LNCaP clone FGC (cell line): ENCODE measurements at places on chromosomes 3 and 15.

- peak; percentile 72 for DNase-seq
Observed at GRCh38 chr15:59741274-59741906, 52.3 kb upstream of the BNIP2 start.

- DNase-seq = no peak
Observed at GRCh38 chr15:35121611-35122359, 36.7 kb upstream of the NANOGP8 start.

DNA sequence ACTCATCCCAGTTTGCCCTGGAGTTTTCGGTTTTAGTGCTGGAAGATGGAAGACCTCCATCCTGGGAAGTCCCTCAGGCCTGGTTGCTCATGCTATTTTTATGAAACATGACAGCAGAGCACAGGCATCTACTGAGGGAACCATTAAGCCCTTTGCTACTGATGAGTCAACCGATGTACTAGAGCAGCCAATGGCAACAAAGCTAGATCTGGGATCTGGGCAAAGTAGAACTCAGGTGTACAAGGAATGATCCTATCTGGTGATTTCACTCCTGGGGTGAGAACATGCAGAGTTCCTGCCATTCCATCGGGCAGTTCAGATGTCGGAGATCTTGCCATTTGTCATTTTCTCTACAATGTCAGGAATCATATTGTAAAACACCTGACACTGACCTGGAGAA is 166.2 kb upstream of the NSMCE3 start:
- DNase-seq = no peak

DNA sequence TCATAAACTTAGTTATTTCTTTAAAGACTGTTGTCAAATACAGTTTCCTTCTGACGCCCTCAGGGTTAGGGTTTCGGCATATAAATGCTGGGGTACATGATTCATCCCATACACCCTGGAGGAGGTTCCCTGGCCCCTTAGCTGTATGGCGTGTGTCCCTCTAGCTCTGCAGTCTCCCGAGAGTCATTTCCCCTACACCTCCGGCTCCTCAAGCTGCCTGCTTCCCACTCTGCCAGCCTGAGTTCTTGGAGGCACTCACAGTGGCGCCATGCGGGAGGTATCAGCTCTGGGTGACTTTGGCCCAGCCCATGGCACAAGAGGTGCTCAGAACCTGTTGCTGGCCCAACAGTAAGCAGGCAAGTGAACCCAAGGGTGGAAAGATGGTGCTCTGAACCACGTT is 70.2 kb upstream of the TRPM1 start:
- DNase-seq = no peak

DNA sequence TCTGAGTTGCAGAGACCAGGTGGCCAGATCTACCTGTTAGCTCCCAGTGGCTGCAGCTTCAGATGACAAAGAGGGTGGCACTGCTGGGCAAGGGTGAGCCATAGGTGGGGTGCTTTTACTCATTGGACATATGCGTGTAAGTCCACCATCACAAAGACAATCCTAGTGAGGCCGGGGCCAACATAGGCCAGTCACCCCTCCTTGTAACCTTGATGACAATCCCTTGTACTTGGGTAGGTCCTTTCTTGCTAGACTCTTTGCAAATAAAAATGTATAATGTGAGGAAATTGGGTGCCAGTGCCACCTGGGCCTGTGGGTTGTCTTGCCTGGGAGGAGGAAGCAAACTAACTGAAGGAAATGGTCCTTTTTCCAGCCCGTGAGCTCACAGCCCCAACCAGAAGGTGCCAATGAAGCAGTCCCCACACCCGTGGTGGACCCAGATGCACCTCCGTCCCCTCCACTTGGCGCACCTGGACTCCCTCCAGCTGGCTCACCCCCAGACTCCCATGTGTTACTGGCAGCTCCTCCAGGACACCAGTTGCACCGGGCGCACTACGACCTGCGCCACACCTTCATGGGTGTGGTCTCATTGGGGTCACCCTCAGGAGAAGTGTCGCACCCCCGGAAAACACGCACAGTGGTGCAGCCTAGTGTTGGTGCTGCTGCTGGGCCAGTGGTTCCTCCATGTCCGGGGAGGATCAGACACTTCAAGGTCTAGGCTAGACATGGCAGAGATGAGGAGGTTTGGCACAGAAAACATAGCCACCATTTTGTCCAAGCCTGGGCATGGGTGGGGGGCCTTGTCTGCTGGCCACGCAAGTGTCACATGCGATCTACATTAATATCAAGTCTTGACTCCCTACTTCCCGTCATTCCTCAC is 7.6 kb downstream of the AHSG start:
- no peak for DNase-seq

DNA sequence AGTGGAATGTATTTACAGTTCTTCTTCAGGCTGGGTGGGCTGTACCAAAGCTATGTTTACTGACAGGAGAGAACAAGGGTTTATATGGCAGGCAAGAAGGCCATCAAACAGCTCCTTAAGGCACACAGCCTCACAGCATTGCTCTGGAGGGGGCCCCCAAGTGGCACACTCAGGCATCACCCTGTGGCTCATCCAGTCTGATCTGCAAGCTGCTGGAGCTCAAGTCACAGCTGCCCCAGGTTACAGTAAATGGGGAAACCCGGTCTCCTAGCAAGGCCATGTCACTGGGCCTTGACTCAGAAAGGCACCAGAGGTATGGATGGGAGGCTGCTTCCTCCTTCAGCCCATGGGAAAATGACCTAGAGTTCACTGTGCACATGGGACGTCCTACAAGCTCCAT is 67.5 kb downstream of the TFG start:
- DNase-seq = no peak

GRCh38 chr15:92906563-92907081 is 6.5 kb downstream of the CHD2 start:
- no peak for DNase-seq

DNA sequence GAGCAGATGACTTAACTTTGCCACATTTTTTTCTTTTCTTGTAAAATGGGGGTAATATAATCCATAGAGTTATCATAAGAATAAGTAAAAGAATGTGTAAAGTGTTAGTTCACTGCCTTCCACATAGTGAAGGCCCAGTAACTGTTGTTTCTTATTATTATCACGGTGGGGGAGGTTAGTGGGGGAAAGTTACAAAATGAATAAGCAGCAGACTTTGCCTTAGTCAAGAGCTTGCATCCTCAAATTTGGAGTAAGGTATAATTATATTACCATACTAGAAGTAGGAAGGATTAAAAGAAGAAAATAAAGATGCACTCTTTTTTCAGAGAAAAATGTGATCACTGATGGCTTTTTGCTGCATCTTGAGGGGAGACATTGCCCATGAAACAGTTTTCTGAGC is 247.6 kb downstream of the PTPRG start:
- DNase-seq = no peak

GRCh38 chr3:48247401-48247811 is 6.5 kb downstream of the ZNF589 start:
- no peak for DNase-seq

DNA sequence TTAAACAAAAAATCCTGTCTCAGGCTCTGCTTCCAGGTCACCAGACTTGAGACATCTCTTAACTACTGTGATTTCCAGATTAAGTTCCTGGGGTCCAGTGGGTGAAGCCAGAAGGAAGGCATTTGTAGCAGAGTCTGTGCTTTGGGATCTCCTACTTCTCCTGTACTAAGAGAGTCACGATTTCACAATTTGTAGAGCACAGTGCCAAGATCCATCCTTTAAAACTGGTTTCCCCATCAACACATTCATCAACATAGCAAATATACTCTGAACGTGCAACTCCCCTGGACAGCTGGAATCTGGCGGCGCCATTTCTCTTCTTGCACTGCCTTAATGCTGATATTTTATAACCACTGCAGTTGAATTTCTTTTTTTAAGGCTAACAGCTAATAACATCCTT is 33.2 kb downstream of the CDCP1 start:
- peak; percentile 19 for DNase-seq

DNA sequence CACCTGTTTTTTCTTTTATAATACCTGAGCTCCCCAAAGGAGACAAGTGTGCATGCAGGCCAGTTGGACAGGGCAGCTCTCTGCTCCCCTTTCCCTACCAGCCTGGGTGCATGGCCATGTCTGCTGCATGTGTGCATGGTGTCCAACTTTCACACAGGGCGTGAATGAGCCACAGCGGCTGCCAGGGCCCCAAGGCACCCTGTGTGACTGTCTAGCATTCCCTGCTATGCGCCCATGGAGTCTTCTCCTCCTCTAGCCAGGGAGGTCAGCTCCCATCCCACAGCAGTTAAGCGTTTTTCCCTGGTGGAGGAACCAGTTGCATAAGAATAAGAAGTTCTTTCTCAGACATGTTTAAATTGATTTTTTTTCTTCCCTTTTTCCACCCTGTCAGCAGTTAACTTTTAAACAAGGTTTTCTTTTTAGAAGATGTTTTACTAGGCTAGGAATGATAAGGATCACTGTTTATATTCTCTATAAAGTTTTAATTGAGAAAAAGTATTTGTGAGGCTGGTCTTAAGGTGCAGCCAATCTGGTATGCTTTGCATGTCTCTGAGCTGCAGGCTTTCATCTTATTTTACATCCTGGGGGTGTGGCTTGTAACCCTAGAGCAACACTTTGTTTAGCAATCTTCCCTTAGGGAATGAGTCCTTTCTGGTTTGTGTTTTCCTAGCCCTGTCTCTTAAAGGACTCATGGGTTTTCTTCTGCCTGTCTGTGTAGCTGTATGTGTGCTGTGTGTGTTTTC is 20.5 kb upstream of the OR5H1 start:
- peak; percentile 70 for DNase-seq

GRCh38 chr3:66738625-66739365 is 238.0 kb upstream of the LRIG1 start:
- DNase-seq = no peak

DNA sequence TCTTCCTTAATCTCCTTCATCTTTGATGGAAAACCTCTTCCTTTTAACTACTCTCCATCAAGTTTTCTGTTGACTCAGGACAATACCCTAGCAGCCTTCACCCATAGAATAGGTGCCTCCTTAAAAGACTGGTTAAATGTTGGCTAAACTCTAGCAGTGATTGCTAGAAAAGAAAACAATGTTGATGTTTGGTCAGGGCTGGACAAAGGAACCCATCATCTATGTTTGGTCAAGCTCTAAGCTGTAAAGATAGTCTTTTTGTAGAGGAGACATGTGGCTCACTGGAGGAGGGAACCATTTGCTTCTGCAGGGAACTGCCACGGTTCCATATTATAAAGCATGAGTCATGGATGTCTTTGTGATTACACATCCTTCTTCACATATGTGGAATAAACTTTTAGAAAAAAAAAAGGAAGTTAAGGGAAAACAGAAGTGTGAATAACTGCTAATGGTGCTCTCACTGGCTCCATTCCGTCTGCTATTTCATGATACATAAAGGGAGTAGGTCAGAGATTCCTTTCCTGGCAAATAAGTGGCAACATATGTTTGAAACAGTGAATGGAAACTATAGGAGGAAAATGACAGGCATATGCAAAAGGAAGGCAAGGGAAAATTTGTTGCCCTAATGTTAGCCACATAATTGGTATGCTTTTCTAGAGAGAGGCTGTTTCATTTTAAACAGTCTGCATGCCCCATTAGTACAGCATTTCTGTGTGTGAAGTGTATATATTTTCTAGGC is 78.2 kb downstream of the CMSS1 start:
- DNase-seq = no peak

DNA sequence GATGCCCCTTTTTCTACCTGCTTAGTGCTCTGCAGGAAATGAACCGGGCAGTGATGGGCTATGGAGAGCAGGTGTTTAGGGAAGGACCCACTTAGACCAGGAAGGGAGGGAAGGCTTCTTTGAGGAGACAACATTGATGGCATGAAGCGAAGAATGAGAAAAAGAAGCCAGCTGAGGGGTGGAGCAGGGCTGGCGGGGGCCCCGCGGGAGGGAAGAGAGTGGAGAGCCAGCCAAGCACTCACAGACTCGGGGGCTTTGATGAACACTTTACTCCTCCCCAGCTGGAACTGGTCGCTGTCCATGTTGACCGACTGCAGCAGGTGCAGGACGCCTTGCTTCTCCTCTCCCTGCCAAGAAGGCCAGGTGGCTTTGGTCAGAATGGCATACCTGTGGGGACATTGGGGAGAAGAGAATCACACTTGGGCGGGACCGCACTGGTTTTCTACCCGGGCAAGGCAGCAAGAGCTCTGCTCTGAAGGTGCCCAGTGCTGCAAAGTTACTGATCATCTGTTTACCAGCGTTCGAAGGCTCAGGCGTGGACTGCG is 28.4 kb upstream of the LDHAL6B start:
- no peak for DNase-seq

GRCh38 chr3:112739252-112739965 is 98.5 kb upstream of the CCDC80 start:
- no peak for DNase-seq

- DNase-seq = no peak
Observed at GRCh38 chr15:68310804-68311463, 33.4 kb downstream of the FEM1B start.

DNA sequence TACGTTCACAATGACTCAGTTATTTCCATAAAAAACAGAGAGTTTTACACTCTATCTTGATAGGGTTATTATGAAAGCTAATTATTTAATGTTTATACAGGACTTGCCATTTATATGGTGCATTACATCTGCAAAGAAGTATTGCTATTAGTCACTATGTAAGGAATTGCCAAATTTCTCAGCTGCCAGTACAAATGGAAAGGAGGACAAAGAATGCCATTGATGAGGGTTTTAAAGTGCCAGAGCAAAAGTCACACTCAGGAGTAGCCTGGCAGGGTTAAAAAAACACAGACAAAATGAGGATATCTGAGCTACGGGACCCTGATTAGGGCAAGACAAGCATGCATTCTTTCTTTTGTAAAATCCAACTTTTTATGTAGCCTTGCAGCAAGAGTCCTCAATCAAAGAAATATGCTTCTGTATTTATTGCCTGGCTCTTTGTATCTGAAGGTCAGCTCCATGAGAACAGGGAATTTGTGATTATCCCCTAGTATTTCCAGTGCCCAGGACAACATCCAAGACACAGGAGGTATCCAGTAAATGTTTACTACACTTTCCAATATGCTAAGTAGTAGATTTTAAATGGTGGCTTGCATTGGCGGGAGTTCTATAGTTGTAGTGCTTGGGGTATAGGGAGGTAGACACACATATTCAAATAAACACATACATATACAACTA is 1013.6 kb downstream of the ROBO1 start:
- DNase-seq = no peak
